Stimulated activated CD8-positive, alpha-beta memory T cell treated with anti-CD3 and anti-CD28 coated beads, Interleukin-12 subunit alpha, Interleukin-12 subunit beta, amount 100 ng/mL, for 4 hours (primary cell): ENCODE measurements at places on chromosomes 7 and 10.

- DNase-seq: no peak
These were observed 8.0 kb upstream of the CFAP70 start for GRCh38 chr10:73366381-73367298.

DNA sequence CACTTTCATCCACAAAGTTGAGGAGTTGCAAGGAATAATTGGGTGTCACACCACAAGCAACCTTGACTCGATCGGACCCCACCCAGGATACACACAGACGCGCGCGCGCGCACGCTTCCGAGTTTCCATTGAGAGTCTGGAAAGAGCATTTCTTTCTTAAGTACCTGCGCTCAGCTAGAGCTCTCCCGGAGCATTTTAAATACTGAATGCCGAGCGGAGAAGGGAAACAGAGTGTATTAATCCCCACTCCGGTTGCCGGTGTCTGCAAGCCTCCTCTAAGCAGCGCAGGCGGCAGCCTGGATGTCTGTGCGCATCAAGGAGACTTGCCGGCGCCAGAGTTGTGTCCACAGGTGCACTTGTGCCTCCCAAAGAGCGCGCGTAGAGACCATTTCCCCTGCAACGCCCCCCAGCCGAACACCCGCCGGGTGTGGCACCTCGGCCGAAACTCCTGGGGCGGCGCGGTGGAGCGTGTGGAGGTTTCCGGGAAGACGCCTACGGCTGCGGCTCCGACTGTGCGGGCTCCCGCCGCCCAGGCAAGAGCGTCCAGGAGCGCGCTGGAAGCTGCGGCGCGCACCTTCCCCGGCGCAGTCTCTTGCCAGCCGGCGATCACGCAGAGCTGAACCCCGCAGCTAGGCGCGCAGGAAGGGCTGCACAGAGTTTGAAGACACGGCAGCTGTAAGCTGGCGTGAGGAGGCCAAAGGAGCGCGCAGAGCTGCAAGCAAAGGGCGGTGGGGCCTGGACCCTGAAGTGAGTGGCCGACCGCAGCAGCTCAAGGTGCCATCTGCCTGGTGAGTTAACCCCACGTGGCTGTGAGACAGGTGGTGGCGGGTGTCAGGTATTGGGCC lies 1.1 kb upstream of the FEZF1 start:
- DNase-seq: no peak

- DNase-seq: no peak
These were observed 275.9 kb downstream of the TCF7L2 start for GRCh38 chr10:113225903-113226302.

DNA sequence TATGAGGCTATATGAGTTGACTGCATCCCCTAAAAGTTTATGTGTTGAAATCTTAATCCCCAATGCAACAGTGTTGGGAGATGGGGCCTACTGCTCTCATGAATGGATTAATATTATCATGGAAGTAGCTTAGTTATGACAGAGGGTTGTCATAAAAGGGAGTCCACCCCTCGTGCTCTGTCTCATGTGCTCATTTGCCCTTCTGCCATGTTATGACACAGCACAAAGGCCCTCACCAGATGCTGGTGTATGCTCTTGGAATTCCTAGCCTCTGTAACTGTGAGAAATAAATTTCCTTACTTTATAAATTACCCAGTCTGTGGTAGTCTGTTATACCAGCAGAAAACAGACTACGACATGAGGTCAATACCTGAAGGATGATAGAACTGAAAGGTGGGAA lies 17.6 kb upstream of the PANK1 start:
- no peak for DNase-seq

GRCh38 chr10:112565434-112566053 lies 118.5 kb downstream of the VTI1A start:
- no peak for DNase-seq

DNA sequence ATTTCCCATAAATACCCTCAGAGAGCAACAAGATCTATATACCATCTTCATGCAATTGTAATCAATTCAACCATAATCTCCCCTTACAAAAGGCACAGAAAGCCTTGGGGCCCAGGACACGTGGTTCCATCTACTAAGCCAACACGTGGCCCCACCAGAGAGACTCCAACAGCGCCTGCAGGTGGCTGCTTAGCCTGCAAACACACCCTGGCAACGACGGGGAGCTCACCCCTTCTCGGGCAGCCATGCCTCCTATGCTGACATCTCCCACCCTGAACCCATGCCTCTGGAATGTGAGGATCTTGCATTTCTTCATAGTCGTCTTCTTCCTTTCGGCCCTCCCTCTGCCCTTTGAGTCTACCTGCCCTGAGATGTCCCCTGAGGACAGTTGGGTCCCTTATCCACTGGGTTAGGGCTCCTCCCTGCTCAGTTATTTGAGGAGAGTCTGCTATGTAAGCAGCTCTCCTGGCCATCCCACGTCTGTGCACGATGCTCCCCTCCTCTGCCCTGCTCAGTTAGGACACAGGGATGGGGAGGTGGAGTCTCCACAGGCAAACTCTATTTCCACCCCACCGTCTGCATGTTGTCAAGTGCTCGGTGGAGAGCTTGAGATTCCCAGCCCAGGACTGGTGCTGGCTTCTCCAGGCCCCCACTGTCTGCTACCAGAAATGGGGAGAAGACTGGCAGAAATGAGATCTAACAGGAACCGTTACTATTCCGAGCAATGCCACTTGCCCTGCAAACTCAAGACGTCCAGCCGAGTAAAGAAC lies 36.5 kb downstream of the EBF3 start:
- no peak for DNase-seq

- no peak for DNase-seq
These were observed 92.1 kb downstream of the SIRT1 start for GRCh38 chr10:67976292-67977245.

DNA sequence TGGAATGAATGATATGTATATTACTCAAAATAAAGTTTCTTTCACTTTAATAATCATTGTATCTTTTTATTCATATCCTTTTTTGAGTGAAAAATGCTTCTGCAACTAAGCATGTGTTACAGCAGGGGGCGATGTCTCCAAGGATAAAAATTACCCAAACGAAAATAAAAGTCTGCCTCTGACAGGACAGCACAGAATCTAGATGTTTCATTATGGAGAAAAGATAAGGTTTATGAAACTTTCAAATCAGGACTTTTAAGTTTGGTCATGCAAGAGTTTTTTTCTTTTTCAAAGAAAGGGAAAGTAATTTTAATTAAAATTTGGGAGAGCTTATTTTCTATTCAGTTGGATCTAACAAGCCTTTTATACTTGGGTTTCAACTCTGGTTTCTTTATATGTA lies 48.4 kb downstream of the TES start:
- no peak for DNase-seq

GRCh38 chr7:144009361-144009760 lies 9.2 kb downstream of the OR6B1 start:
- no peak for DNase-seq

DNA sequence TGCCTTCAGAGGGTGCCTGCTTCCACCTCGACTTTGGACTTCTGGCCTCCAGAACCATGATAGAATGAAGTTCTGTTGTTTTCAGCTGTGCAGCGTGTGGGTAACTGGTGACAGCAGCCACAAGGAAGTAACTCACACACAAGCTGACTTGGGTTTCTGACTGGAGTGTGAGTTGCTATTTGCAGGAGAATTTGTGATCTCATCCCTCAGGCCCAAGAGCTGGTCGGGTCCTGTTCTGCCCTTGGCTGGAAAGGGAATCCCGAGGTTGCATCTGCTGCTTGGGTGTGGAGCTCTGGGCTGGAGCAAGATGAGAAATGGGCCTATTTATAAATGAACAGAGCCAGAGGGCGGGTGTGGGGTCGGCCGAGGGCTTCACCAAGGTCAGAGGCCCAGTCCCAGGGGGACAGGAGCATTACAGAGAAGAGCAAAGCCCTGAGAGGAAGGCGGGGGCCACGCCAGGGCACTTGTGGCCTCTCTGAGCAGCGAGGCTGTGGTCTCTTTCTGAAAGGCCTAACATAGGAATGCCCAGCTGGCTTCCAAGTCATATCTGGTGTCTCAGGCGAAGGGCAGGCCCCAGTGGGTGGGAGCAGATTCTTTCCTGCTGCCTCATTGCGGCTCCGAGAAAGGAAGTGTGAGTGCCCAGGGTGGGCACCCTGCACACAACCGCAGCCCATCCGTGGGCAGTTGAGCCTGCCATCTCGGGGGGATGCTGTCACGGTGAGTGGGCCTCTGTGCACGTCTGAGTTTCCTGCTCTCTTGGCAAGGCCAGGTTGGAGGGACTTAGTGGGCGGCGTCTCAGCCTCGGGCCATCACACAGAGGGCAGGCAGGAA lies 26.5 kb upstream of the C10orf71 start:
- DNase-seq: no peak

- DNase-seq: no peak
These were observed 868.1 kb downstream of the LRMDA start for GRCh38 chr10:76299501-76299900.

DNA sequence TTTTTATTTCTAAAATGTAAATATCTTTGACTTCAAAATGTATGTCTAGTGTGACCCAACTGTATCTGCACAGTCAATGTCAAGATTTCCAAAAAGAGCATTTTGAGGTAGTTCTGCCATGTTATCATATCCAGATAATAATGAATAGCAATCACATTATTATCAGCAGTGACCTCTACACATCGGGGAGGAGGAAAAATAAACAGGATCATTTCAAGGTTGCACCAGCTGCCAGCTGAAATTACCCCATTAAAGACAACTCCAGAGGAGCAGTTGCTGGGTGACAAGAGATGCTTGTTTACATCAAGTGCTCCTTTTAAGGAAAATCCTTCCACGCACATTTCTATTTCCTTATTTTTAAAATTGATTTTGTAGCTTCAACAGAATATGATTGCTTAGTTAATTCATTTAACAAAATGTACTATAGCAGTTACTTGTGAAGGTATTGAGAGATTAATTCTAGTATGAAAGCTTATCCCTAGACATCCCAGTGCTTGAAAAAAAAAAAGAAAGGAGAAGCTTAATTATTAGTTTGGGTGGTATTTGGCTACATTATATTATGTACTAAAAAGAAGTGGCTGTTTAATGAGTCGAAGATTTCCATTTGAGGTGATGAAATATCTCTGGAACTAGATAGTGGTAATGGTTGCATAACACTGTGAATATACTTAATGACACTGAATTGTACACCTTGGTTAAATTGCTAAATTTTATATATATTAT lies 19.3 kb upstream of the SLC35G1 start:
- DNase-seq: no peak

DNA sequence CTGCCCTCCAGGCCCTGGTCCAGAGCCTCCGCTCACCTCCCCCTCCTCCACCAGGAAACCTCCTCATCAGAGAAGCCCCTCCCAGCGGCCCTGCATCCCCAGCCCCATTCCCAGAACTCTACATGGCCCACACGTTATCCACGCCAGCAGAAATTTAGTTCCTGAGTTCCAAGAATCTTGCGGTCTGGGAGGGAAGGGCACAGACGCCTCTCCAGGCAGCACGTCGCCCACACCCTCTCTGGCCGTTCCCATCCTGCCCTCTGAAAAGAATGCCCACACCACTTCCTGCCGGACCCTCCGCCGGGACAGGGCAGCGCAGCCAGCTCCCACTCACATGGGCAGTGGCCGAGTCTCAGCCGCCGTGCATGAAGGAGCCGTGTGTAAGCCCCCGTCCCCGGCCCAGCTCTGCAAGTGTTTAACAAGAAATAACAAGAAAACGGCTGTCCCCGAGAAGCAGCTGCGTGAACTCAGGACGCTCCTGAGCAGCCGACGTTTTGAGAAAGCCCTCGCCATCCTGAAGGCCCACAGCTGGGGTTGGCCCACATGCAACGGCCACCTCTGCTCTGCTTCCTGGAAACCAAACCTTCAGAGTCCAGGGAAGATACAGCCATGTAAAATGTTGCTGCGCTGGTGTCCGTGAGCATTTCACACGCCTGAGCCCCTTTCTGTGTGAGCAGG lies 17.4 kb downstream of the ADGRA1 start:
- no peak for DNase-seq

DNA sequence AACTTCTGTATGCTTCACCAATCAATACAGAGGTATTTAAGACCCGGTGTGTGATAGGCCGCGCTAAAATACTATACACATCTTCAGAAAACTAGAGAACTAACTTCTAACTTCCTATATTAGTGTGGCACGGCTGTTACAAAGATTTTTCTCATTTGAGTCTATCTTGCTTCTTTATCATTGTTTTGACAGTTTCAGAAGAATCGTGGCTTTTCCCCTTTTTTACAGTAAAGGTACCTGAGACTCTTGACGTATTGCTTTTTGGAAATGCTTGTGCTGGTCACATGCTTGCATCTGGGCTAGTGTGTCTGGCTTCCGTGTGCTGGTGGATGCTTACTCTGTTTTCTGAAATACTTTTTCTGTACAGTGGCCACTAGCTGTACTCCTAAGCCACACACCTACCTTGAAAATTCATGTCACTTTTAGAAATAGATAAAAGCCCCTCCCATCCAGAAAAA lies 12.7 kb downstream of the IKZF1 start:
- DNase-seq: no peak

- DNase-seq: no peak
These were observed 30.6 kb downstream of the PALD1 start for GRCh38 chr10:70508912-70509756.

GRCh38 chr7:131604841-131605279 lies 48.4 kb upstream of the PODXL start:
- DNase-seq: no peak

DNA sequence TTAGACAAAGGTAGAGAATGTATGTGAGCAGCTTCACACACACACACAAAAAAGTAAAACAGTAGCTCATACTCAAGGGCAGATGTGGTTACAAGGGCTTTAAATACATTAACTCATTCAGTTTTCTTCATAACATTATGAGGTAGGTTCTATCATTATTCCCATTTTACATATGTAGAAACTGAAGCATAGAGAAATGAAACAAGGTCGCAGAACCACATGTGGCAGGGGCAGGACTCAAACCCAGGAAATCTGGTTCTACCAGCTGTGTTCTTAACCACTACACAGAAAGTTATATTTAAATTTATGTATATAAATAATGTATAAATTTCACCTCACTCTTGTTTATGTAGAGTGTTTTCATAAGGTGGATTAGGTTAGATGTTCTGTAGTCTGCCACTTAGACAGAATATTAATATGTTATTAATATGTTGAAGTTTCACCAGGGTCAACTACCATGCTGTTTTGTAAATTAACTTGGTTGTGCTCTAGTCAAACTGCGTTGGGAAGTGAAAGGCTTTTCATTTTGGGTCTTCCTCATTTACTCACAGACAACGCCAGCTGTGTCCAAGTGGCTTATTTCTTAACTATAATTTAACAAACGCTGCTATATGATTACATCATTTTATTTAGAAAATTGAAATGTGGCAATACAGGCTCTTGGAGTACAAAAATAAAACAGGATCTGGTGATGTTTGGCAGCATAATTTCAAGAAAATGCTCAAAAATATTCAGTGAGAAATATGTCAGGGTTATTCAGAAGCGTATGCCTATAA lies 138.4 kb downstream of the MDFIC start:
- DNase-seq: no peak

- no peak for DNase-seq
These were observed 79.4 kb downstream of the VWC2 start for GRCh38 chr7:49852619-49853462.

DNA sequence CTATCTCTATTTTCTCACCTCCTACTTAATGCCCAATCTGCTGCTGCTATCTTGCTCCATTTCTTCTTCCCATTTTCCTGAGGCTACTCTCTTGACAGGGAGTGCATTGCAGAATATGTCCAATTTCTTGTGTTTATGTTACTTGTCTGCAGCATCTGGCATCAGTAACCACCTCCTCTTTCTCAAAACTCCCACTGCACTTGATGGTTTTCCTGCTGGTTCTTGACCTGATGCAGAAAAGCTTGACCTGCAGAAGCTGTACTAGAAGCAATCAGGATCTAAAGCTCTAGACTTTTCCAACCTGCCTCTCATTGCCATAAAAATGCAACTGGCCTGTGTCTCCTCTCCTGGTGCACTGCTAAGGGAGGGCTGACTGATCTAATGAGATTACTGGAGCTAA lies 287.8 kb downstream of the ZEB1 start:
- DNase-seq: no peak
